ENCODE measurements at places on chromosomes 5 and 9.

DNA sequence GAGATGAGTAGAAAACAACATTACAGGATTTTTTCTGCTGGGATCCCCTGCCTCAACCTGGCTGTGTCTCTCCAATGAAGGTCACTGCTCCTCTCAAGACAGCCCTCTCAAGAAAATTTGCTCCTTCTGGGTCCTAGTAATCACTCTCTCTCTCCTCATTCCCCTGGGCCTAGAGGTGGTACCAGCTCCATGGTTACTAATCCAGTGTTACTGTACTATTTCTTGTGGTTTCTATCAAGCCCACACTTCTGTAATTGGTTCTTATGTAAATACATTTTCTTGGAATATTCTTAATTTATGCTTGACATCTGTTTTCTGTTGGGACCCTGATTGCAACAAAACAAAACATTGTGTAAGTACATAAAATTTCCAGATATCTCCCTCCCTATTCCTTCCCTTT, 123.8 kb upstream of the RORB start:
- no peak for DNase-seq

GRCh38 chr9:124871156-124871561, 9.2 kb downstream of the ARPC5L start:
- DNase-seq = no peak

DNA sequence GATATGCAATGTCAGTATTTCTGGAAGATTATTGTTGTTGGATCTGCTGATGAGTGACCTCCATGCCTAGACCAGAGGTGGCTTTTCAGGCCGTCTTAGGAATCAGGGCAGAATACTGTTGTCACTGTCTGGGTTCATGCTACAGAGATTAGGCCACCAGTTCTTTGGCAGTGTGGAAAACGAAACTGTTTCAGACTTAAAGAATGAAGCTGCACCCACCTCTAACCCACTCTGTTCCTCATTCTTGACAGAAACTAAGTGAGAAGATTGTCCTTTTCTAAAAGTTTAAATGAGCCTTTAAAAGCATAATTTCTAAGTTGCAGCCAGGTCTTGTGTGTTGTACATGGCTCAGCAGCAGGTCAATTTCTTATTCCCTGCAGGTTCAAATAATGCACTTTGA, 444.3 kb downstream of the ENC1 start:
- DNase-seq = no peak

- DNase-seq = peak; percentile 37
These were observed at the start of gene SUSD3 for GRCh38 chr9:93058355-93059010. TSS of gene SUSD3 (plus strand) at chr9:93058701. CDS start at chr9:93058743, 42 bp downstream.

DNA sequence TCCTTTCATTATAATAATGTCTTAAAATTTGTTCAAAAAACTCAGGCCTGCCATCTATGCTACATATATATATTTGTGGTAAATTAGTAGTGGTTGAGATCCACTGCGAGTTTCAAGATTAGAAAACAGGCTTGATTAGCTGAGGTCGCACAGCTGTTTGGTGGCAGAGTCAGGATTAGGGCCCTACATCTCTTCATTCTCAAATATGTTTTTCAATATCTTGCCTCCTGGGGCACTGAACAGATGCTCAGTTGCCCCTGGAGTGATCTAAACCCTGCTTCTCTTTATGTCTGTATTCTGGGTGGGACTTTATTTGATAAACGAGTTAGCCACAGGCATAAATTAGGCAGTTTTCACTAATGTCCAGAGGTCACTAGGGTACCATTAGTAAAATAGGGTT, 27.8 kb upstream of the CEP120 start:
- no peak for DNase-seq

- peak; percentile 88 for DNase-seq
These were observed 152.0 kb downstream of the PRR16 start for GRCh38 chr5:120615967-120616645.

DNA sequence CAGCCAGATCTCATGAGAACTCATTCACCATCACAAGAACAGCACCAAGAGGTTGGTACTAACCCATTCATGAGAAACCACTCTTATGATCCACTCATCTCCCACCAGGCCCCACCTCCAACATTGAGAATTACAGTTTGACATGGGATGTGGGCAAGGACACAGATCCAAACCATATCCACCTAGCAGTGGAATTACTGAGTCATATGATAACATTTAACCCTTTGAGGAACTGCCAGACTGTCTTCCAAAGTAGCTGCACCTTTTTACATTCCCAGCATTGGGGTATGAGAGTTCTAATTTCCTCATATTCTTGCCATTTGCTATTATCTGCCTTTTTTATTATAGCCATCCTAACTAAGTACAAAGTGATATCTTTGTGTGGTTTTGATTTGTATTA, 51.9 kb downstream of the CTNNA1 start:
- no peak for DNase-seq

DNA sequence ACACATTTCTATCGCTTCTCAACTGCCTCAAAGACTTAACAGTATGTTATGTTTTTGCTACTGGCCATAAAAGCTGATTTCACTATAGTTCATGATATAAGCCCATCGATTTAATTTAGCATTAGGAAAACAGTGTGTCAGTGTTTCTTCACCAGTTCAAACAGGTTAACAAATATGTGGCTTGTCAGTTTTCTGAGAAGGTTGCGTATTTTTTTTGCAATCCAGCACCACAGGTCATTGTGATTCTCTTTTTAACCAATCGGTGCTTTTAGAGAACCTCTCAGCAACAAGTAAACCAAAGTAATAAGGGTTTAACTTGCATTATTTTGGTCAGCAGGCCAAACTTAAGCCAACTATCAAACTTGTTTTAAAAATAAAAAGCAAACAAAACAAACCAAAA, 409.6 kb downstream of the NFIB start:
- DNase-seq = no peak

GRCh38 chr9:89179895-89180734, 1.5 kb upstream of the SHC3 start:
- peak; percentile 98 for DNase-seq

GRCh38 chr5:156230887-156231286, 96.1 kb upstream of the SGCD start:
- DNase-seq = no peak

DNA sequence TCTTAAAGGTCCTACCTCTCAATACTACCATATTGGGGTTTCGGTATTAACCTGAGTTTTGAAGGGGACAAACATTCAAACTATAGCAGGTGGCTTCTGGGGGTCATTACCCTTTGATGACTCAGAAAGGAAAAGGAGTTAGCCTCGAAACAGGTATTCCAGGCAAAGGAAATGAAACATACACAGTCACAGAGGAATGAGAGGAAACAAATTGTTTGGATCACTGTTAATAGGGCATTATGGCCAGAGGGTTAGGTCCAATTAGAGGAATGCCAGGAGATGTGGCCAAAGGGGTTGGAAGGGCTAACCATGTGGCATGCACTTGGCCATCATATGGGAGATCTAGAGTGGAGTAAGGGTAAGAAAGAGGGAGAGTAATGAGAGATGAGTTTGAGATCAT, 23.9 kb upstream of the NIM1K start:
- no peak for DNase-seq

- no peak for DNase-seq
These were observed 127.9 kb upstream of the RASA1 start for GRCh38 chr5:87139795-87140194.

GRCh38 chr5:36599986-36600779, 6.2 kb upstream of the SLC1A3 start:
- DNase-seq = peak; percentile 95

DNA sequence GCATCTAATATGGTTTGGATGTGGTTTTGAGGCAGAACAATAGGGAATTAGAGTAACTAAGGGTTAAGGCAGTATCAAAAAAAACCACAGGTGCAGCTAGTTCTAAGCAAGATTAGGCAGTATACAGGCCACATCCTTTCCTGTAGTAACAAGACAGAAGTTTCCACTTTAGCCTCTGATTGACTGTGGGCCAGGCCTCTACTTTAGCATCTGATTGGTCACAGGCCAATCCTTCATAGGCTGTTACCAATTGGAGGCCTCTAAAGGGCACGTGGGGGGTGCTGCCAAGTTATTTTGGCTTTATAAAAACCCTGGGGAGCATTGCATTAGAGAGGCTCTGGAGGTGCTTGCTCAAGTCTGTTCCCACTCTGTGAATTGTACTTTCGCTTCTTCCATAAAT, 144.1 kb upstream of the ST8SIA4 start:
- DNase-seq = no peak

GRCh38 chr5:176738637-176739250, 71.6 kb upstream of the UNC5A start:
- no peak for DNase-seq

DNA sequence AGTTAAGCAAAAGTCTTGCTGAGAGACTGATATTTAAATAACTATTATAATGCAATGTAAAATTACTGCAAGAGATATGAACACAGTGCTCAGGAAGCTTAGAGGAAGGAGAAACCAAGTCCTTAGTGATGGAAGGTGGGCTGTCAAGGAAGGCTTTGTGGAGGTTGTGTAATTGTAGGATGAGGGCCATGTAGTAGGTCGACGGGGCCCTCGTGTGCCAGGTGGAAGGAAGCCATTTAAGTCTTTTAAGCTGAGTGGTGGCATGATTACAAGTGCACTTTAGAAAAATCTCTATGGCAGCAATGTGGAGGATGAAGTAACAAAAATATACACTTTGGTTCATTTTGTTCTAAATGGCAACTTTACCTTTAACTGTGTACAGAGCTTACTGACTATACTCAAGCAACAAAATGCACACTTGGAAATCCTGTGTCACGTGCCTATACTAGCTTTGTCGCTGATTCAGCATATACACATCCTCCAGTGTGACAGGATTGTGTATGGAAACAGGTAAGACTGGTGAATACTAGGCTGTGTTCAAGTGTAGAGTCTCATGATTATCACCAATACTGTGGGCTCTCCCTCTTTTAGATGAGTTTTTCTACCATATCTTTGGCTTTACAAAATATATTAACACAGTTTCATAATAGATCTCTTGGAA, 78.6 kb downstream of the TMC1 start:
- no peak for DNase-seq

DNA sequence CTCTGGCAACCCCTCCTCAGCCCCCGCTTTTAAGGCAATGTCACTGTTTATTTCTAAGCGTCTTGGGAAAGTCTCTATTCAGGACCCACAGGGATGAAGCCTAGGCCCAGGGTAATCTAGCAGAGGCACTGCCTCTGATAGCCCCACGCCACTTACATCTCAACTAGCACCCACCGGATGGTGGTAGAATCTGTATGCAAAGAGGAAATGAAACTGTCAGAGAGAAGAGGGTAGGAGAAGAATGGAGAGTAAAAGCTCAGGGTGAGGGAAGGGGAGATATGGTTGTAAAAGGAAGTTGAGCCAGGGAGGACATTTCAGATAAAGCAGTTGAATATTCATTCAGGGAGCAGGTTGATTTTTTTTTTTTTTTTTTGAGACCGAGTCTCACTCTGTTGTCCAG, 3.0 kb downstream of the FRRS1L start:
- no peak for DNase-seq

DNA sequence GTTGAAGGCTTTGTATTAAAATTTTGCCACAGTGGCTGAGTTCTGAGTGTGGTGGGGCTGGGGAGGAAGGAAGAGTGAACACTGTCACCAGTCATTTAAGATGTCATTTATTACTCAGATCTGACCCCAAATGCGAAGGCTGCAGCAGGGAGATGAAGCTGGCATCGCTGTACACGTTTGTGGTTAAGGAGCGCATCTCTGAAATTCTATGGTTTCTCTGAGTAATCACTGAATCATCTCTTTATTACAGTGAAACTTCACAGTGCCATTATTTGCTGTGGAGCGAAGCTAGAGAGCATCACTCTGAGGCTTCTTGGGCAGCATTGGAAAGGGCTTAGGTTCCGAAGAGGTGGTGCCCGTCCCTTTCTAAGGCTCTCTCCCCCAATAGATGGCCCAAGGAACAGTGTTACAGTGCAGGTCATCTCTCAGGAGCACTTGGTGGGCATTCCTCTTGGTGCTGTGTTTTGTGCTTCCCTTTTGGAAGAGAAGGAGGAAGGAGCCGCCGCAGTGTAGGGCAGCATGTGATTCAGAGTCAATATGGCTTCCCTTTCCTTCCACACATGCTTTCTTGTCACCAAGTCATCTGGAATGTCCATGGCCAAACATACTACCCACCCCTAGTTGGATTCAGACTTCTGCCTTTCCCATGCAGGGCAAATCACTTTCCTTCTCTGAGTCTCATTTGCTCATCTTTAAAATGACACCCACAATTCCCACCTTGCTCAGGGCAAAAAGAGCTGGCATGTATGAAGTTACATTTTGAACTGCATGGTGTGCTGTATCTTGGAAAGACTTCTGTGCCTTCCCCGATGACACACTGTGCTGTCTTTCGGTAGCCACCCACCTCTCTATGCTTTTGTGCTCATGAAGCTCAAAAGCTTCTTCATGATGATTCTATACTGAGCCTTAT, 9.3 kb upstream of the TEX48 start:
- DNase-seq = peak; percentile 95

DNA sequence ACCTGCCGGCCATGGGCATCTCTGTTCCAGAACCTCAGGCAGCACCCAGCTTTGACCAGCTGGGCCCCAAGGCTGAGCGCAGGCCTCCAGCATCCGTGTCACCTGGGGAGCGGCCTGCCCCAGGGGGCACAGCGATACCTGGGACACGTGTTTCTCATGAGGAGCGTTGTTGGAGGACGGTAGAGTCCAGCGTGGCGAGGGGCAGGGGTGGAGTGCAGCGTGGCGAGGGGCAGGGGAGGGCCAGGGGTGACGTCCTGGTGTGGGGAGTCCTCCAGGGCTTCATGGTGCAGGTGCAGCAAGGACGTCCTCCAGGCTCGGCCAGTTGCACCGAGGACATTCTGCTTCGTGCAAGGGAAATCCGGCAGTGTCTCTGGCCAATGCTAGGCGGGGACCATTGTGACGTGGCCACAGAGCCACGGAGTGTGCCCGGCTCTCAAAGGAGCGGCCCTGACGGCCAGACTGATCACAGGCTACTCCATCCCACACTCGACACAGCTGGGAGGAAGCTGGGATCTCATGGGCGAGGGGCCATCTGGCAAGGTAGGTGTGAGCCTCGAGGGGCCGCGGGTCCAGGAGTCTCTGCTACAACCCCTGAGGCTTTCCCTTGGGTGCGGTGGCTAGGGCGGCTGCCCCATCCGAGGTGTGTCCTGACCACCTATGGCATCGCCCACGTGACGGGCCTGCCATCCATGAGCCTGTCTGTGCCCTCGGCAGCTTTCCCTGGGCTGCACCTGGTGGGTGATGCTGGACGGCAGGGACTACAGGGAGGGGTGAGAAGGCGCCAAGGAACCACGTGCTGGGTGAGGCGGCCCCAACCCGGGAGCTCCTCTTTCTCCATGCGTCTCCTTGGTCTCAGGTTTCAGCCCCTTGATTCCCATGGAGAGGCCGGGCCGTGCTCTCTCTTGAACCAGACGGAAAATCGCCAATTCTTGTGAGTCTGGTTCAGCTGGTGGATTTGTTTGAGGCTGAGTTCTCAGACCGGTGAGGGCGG, 33.8 kb downstream of the SLC9A3 start:
- DNase-seq = no peak

DNA sequence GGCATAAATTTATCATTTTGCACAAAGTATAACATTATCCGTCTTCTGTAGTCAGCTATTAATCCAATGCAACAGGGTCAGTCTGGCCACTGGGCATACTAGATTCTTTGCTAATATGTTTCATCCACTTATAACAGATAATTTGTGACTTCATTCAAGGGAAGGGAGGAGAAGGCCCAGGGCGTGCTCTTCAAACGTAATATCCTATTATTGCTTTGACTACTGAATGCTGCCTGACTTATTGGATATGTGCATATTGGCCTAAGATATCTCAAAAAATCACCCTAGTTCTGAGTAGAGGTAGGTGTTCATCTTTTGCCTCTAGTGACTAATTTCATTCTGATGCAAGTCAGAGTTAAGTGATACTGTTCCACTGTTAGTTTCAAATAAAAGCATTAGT, 6.9 kb downstream of the FBXL7 start:
- no peak for DNase-seq

- DNase-seq = peak; percentile 89
These were observed 248.1 kb upstream of the NREP start for GRCh38 chr5:112004867-112005622.
